ENCODE measurements at places on chromosomes 1 and 21. TPM values are rescaled to one million over a fixed set of nuclear protein-coding genes. Genes with fewer than 3 reads are reported as not detected.

- DNase-seq, result no peak
Observed at GRCh38 chr1:161994175-161994668, 29.4 kb downstream of the OLFML2B start.

DNA sequence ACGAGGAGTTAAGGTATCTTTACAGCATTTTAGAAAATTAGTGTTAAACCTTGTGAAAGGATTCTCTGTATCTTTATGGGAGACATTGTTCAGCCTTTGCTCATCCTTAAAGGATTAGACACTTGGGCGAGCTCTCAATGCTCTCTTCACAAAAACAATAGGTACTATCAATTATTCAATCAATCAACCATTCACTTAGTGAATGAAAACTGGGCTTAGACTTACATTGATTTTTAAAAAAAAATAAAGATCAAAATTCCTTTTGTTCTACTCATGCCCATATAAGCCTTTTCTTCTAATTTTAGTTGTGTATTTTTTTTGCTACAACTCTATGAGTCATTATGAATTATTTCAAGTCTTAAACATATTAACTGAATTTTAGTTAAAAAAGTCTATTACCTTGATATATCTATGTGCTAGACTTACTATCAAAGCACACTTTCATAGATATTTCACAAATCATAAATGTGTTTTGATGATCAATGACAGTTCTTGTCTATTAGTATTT is 181.2 kb downstream of the DPYD start:
- no peak for DNase-seq

GRCh38 chr1:94937820-94938219 is 10.9 kb upstream of the CNN3 start:
- DNase-seq, result no peak

GRCh38 chr1:231919239-231919885 is 292.8 kb downstream of the DISC1 start:
- DNase-seq, result no peak

GRCh38 chr1:209729436-209729835 is 24.8 kb downstream of the HSD11B1 start:
- DNase-seq, result no peak

- DNase-seq, result peak; percentile 98
Observed at GRCh38 chr1:151327223-151327902, at the start of gene PI4KB. Gene PI4KB, minus strand, starts transcription at chr1:151327416. Its CDS starts 10,935 bp downstream, at chr1:151316481.

DNA sequence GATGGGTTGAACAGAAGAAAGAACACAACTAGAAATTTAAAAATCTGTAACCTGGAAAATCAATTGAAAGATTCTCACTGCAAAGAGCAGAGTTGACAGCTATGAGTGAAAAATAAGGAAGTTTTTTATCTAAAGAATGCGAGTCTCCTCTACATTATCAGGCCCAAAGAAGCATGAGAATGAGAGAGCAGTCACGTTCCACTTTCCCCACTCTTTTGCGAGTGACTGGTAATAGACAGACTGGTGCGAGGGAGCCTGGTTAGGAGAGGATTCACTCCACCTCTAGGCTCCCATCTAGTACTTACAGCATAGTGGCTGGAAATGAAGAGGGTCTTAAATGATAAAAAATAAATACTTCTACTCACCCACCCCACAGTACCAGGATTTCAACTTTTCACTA is 52.0 kb downstream of the PRDX6 start:
- no peak for DNase-seq

GRCh38 chr1:234214129-234214910 is 158.9 kb upstream of the COA6 start:
- DNase-seq, result peak; percentile 89

DNA sequence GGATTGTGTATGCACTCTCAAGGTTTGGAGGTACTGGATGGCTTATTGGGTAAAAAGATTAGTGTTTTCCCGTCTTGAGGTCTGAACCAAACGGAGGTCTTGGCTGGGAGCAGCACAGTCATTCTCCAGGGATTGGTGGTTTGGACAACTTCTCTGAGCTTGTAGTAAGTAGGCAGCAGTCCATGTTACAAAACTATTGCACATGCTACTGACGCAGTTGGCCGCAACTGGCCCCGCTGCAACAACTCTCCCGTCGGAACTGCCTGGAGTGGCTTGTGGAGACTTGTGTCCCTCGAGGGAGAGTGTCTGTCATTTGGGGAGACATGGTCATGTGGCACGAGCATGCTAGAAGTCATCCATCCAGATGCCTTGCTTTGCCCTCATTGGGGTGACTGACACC is 276.0 kb downstream of the TM2D1 start:
- DNase-seq, result no peak

DNA sequence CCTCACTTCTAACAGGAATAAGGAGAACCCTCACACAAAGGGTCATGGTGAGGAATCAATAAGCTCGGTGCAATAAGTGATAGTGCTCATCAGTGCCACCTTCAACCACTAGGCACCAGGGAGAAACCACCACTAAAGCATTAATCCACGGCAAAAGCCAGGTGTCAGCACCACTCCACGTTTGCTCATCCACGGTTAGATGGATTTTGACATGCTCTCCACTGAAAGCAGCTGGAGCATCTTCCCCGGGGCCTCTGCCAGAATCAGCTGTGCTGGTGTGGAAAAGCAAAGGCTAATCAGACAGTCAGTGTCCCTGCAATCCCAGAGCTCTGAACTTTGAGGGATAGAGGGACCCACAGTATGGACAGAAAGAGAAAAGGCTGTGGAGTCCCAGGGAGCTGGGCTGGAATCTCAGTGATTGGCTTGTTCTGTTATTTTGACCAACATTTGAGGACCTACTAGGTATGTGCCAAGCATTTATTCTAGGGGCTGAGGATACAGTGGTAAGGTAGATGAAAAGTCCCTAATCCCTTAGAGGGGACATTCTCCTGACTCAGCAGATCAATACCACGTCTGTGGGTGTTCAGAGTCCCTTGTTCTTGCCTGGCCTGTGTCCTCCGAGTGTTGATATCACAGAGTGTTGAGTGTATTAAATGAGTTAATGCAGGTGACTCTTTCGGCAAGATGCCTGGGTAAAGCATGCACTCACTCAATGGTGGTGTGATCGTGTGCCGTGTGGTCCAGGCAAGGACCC is 41.3 kb downstream of the FHAD1 start:
- DNase-seq, result no peak

Gene HEYL
- 12.6 TPM for total RNA-seq

Gene C1QTNF12
- 1.2 TPM for total RNA-seq

Gene PIK3C2B
- 26.5 TPM for total RNA-seq

Gene SPRR2B
- not detected for total RNA-seq

Gene PTPN14
- total RNA-seq, result 38.0 TPM

Gene EYA3
- 28.4 TPM for total RNA-seq

Gene RAB3B
- total RNA-seq, result 0.05 TPM

Gene SYNJ1
- total RNA-seq, result 17.5 TPM

Measured in left lung (tissue), 14 donors.